ENCODE measurements at places on chromosomes 3 and 15.

DNA sequence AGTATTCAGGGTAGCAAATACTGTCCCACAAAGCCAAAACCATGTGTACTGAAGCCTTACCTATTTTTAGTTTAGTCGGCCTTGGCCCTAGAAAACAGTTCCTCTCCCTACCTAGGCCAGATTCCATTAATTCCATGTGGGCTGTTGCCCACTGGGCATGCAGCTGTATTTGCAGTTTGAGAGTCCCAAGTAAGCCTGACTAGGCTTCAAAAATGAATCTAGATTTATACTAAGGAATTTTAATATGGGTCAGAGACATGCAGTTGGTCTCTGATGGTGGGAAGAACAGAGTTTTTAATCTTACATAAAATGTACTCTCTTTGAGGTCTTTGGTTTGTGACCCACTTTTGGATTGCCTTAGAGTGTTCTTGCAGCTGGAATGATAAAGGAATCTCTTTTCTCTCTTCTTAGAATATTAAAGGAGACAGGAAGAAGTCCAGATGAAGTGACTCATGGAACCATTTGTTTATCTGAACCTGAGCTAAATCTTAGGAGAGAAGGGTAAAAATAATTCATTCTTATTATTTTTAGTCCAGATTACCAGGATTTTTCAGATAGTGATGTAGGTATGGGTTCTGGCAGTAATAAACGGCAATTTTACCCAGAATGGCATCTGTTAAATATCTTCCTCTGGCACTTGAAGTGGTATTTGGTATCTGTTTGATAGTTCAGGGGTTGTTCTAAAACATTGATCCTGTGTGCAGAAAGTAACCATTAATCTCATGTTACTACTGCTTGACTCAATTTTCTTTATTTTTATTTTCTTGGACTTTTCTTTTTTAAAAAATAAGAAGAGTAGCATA is 33.8 kb downstream of the GLCE start:
- DNase-seq = peak; percentile 3

DNA sequence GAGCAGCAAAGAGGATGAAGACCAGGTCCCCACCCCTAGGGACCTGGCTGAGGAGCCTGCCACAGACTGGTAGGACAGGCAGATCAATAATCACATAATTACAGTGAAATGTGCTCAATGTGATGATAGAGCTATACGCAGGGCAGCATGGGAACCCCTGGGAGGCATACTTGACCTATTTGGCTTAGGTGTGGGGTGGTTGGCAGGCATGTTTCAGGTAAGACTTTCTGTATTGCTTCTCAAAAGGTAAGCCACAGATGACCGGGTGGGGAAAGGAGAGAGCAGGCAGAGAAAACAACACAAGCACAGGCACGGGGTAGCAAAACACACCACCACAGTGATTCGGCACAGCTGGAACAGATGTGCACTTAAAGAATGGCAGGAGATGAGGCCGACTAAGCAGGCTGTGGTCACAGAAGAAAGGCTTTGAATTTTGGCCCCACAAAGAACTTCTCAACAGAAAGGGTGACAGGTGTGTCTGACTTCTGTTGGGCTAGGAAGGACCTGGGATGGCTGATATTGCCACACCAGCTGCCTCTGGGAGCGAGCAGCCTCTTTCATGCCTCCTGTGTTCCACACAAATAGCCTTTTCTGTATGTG is 64.1 kb downstream of the ABCC5 start:
- no peak for DNase-seq

DNA sequence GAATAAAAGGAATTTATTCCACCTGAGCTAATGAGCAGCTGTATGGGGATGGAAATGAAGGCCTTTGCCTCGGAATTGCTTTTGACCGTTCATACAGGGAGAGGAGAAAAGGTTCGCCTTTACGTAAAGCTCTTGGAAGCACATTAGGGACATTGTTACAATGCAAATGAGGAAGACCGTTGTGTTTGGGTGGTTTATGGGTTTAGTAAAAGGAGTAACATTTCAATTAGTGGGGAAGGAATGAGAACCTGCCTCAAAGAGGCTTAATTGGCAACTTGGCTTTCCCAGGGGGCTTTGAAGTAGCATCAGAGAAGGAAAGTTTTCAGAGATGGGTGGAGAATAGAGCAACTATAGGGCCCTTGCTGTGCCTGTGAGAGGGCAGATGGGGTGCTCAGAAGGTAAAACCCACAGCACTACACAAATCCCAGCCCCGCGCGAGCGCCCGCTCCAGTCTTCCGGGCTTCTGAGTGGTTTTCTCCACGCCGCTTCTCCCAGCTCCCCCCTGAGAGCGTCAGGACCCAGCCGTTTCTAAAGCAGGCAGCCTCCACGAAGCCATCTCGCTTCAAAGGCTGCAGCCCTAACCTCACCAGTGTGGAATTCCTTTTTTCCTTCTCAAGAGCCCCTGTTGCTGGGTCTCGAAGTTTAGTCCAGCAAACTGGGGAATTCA is 192.0 kb upstream of the HES1 start:
- DNase-seq = no peak

GRCh38 chr15:78077053-78077870 is at the start of gene TBC1D2B:
Gene TBC1D2B (minus strand): TSS chr15:78077711. CDS start chr15:78077652, 59 bp downstream.
- DNase-seq = peak; percentile 41

- no peak for DNase-seq
Measured at GRCh38 chr3:111668326-111668725, 73.2 kb upstream of the ZBED2 start.

- DNase-seq = no peak
Measured at GRCh38 chr3:62884096-62884870, 9.1 kb upstream of the CADPS start.

- DNase-seq = no peak
Measured at GRCh38 chr3:22908989-22909507, 294.1 kb upstream of the UBE2E2 start.

GRCh38 chr15:89814112-89814742 is 425 bp downstream of the ANPEP start:
- DNase-seq = peak; percentile 42

- no peak for DNase-seq
Measured at GRCh38 chr3:122946185-122946584, 81.4 kb downstream of the SEMA5B start.

DNA sequence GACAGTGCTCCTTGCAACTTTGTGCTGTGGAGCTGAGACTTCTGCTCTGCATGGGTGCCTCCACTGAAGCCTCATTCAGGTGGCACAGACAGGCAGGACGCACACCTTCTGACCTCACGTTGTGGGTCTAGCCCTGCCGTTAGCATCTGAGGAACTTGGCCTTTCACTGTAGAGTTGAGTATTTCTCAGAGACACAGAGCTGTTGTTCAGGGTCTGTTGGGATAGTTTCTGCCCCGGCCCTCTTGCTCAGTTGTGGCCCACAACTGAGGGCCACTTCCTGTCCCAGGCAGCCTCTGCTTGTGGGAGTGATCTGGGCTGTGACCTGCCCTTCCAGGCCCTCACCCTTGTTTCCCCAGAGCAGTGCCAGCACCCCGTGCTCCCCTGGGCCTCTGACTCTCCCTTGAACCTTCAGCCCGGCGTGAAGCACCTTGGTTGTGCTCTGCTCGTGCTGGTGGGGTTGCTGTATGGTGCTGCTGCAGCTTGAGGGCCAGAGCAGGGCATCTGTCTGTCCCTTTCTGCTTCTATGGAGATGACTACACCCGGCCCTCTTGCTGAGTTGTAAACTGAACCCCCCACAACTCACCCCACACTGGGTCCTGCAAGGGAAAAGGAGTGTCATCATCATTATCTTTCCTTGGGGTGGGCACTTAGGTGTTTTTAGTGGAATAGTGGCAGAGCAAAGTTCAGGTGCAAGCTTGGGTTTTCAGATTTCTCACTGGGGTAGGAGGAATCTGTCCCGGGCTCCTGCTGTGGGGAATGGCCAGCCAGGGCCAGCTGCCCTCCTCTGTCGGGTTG is 11.7 kb downstream of the BAHD1 start:
- DNase-seq = no peak

GRCh38 chr3:167854846-167855245 is 119.3 kb downstream of the SERPINI1 start:
- DNase-seq = no peak

- DNase-seq = peak; percentile 18
Measured at GRCh38 chr3:49567406-49567805, 13.1 kb downstream of the BSN start.

DNA sequence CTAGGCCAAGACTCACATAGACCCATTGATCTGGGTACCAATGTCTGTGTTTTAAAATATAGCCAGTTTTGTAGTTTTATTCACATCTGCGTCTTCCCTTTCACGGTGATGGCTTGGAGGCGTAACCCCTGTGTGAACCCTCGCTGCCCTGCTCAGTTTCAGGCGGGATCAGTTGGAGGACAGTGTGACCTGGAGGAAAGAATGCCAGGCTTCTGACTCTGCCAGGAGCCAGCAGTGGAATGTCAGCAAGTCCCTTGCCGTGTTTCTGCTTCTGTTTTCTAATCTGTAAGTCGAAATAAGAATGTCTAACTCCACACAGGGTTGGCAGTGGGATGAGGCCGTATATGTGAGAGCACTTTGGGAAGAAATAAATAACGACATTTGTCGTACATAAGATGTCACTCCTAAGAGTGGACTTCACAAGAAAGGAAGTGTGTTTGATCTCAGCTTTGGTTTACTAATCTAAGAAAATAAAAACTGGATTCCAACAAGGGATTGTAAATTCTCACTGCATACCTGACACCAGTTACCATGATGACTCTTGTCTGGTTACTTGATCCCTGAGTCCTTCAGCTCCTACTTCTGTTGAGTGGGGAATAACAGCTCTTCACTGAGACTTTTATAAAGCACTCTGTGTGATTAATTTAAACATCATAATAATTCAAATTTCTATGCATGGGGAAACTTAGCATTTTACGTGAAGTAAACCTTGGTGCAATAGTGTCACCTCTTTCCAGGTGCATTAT is 6.3 kb upstream of the CA12 start:
- DNase-seq = no peak

- no peak for DNase-seq
Measured at GRCh38 chr3:13424141-13424844, 4.2 kb upstream of the NUP210 start.

GRCh38 chr15:66586155-66586976 is 20.6 kb upstream of the LCTL start:
- DNase-seq = no peak

DNA sequence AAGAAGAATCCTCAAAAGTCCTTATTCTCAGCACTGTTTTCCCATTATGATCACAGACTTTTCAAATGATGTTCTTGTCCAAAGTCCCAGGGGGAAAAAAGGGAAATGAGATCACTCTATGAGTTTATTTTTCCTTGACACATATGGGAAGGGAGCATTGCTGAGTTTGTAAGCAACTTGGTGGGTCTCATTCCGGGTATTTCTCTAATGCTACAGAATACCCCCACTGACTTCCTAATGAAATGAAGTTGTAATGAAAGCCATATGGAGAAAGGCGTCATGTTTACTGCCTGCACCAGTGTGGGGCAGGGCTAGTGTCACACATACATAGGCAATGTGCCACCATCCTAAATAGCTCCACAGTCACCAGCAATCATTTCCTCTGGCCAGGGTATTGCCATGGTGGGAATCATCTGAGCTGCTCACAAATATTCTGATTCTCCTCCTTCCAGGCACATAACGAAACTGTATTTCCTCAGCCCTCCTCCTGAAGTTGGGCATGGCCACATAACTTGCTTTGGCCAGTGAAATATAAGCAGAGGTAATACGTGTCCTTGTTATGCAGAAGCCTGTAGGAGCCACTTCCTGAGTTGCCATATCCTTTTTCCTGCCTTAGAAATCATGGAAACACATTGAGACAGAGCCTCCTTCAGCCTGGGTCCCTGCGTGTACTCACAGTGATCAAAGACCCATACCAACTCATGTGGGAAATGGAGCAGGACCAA is 41.0 kb upstream of the C15orf61 start:
- no peak for DNase-seq

GRCh38 chr3:185534511-185534910 is 17.9 kb downstream of the LIPH start:
- no peak for DNase-seq

DNA sequence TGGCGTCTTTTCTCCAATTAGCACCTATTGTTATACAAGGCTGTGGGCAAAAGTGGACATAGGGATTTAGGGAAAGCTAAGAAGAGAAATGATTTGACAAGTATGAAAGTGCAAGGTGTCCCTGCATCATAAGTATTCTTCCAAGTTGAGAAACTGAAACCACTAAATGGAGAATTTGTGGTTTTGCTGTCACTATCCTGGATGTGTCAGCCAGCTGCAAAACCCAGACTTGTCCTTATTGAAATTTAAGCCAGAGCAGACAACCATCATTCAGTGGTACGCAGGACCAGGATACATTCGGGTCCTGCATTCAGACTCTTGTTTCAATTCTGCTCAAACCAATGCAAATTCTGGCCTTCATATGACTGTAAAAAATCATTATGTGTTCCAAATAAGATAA is 384.8 kb upstream of the TGFBR2 start:
- DNase-seq = peak; percentile 11

GRCh38 chr3:39965997-39966396 is 156.6 kb downstream of the MYRIP start:
- DNase-seq = no peak

GRCh38 chr3:114252954-114253353 is 15.6 kb upstream of the ZNF80 start:
- DNase-seq = no peak

GRCh38 chr15:69753867-69754266 is 301.2 kb downstream of the RPLP1 start:
- DNase-seq = no peak

DNA sequence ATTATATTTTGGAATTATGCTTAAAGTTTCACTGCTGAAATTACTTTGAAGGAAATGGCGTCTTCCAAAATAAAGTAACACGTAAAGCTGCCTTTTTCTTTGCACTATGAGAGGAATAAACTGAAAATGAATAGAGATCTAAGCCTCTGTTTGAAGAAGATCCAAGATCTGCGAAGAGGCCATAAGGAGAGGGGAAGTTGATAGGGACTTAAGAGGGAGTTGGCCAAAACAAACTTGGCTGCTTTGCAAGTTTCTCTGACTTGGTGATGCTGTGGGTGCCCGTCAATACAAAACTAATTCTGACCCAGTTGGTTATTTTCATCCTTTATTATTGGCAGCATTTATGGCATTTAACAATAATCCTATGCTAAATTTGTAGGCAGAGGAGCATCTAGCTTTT is 190.2 kb upstream of the GBE1 start:
- DNase-seq = no peak

Data from MCF 10A (cell line).